ENCODE measurements at places on chromosomes 2 and 18.

DNA sequence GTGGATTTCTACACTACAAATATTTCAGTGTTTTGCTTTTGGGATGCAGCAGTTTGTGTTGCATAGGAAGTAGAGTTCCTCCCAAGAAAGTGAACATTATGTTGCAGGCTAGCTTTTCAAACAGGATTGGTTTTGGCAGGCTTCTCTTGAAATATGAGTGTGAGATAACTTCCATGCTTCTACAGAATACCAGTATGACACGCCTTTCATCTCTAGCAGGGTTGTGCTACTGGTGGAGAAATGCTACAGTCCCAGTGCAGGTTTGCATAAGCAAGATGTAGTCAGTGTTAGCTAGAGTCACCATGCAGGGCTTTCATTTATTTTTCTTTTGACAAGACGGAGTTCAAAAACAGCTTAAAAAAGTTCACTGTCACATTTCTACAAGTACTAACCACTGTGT, 17.1 kb upstream of the CAVIN2 start:
- DNase-seq, result no peak

GRCh38 chr2:186515376-186515775, 29.3 kb downstream of the ZC3H15 start:
- DNase-seq, result no peak

DNA sequence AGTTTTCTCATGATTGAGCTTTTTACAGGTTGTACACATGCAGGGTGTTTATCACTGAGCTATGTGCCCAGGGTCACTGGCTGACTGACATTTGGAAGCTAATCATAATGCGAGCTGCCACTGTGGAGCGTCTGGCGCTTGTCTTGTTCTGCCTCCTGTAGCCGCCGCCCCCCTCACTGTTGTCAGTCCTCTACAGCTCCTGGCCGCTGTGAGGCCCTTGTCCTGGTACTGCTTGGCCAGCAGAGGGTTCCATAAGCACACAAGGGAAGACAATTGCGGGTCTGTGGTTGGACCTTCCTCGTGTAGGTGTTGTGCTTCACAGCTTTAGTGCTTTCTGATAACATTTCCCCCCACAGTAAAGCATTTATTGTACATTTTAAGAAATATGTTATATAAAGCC, 105.6 kb upstream of the LDLRAD4 start:
- DNase-seq, result no peak

DNA sequence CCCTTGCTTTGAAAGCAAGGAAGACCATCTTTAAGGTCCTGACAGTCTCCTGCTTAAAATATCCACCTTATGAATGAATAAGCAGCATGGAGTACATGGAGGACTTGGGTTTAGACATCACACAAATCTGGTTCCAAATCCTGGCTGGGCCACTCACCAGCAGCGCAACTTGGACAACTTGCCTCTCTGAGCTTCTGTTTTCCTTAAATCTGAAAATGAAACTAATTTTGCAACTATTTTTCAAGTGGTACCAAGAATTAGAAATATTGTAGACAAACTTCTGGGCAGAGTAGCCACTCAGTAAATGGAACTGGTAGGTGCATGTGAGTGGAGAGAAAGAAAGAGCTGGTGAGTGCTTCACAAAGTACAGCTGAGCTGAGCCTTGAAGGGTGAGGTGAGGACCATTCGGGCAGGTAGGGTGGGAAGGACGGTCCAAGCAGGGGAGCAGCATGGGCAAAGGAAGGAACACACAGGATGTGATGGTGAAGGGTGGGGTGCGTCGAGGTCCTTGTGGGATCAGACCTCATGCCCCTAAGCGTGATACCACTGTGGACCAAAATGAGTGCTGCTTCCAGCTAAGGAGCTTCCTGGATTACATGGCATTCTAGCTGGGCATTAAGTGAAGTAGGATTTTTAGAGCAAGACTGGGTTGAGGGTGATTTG, 14.4 kb upstream of the TET3 start:
- DNase-seq, result no peak

- DNase-seq, result no peak
Observed at GRCh38 chr2:54483426-54483825, 27.3 kb downstream of the SPTBN1 start.

GRCh38 chr2:30577151-30577550, 130.1 kb downstream of the LCLAT1 start:
- no peak for DNase-seq

- DNase-seq, result no peak
Observed at GRCh38 chr18:78953566-78953965, 26.1 kb upstream of the SALL3 start.

- no peak for DNase-seq
Observed at GRCh38 chr2:237315170-237315828, 98.7 kb downstream of the COL6A3 start.

DNA sequence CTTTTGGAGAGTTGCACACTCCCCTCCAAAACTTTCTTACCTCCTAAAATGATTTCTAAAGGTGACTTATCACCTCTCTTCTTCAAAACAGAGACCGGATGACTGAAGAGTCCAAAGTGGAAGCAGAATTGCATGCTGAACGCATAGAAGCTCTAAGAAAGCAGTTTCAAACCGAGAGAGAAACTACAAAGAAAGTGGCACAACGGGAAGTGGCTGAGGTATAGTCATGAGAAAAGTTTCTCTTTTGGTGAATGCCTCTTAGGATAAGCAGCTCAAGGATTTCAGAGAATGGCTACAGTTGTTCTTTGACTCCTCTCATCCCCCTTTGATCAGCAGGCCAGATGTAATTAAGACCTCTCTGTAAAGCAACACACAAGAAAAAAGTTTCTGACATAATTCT, 73.6 kb downstream of the GTF3C3 start:
- DNase-seq, result no peak

DNA sequence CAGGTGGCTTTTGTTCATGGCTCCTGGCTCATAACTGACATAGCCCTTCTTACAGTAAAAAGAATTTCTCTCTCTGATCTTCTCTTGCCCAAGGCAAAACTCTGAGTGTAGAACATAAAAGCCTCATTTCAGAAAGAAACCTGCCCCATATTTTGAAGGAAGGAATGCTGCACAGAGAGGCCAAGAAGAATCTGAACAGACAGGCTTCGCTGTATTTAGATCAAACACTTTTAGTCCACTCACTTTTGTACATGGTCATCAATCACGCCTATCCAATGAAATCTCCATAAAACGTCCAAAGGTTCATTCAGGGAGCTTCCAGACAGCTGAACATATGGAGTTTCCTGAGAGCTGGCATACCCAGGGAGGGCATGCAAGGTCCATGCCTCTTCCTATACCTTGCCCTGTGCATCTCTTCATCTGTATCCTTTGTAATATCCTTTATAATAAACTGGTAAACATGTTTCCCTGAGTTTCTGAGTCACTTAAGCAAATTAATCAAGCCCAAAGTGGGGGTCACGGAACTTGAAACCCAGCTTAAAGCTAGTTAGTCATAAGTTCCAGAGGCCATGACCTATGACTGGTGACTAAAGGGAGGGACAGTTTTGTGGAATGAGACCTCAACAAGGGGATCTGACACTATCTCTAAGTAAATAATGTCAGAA, 62.5 kb upstream of the TMEM247 start:
- DNase-seq, result no peak

- DNase-seq, result no peak
Observed at GRCh38 chr18:22285361-22286140, 116.2 kb downstream of the GATA6 start.

GRCh38 chr2:163752267-163752666, 16.5 kb upstream of the FIGN start:
- no peak for DNase-seq

DNA sequence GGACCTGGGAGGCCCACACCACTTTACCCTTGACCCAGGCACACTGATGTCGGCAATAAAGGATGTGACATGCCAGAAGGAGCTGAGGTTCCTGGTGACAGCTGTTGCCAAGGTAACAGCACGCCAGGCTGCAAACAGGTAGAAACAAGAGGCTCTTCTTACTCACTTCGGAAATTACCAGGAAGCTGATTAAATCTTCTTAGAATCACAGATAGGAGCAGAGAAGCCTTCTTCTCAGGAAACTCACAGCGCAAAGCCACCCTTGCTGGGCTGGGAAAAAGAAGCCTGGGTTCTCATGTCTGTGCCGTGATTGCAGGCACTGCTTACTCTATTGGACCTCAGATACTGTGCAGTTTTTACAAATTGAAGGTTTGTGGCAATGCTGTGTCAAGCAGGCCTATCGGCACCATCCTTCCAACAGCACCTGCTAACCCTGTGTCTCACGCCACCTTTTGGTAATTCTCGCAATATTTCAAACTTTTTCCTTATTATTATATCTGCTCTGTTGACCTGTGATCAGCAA, 61.0 kb upstream of the TAF1B start:
- DNase-seq, result no peak

GRCh38 chr2:217431577-217432269, 571.1 kb downstream of the TNS1 start:
- no peak for DNase-seq

- no peak for DNase-seq
Observed at GRCh38 chr2:19982268-19982667, 7.6 kb downstream of the WDR35 start.

DNA sequence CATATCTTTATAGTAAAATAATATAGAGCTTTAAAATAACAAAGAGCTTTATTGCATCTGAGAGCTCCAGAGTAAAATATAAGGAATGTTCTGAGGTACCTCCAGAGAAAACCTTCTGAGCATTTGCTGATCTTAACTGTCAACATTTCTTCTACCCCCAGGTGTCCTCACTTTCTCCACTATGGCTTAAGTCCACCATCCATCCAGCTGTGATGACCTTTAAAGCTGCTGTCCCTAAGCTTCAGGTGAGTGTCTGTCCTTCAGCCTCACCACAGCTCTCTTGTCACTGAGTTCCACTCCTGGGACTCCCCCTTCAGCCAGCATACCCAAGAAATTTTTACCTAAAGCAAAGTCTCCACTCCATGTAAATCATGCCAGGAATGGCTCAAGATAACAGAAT, 137.9 kb downstream of the MYO5B start:
- DNase-seq, result no peak

GRCh38 chr2:235070063-235070706, 118.4 kb downstream of the SH3BP4 start:
- no peak for DNase-seq

DNA sequence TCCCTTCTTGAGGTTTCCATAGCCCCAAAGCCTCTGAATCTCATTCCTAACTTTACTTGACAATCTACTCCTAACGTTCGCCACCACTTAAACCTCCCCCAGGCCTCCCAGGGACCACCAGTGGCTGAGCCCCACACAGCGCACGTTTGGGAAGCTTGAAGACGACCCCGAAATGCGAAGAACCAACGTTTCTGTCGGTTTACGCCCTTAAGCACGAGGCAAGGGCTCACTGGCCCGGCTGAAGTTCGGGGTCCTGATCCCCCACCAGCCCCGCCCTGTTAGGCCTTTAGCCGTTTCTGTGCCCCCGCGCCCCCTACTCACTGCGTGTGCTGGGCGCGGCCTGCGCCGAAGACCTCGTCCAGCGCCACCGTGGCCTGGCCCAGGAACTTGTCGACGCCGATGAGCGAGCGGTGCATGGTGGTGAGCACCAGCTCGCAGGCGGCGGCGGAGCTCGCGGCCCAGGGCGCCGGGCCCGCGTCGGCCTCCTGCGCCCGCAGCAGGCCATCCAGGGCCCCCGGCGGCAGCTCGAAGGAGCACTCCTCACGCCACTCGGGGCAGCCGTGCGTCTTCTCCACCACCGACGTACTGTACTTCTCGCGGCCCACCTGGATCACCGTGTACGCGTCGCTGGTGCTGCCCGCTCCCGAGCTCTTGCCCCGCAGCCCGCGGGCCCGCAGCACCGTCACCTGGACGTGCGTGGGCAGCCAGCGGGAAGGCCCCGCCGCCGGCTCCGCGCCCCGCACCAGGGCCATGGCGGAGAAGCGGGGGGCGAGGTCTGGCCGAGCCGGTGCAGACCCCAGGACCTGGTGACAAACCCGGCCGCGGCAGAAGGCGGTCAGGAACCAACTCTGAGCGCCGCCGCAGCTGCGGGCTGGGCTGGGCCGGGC, 479 bp downstream of the RAB11FIP5 start:
- DNase-seq, result no peak

DNA sequence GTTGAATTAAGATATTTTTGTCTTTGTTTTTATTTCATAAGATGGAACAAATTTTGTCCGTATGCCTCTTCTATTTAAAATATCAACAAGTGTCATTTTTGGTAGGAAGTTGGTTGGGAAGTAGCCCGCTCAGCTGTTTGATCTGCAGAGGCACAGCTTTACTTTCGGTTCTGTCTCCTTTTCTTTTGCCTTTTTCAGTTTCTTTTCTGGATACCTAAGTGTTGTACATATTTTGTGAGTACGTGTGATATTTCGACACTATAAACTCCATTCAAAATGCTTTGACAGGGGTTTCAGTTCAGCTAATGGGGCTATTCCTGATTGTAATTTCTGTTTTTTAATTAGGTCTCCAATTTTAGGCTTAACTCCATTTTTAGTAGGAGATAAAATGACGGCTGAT, 1785.0 kb upstream of the LRRTM1 start:
- no peak for DNase-seq

- DNase-seq, result no peak
Observed at GRCh38 chr2:84942166-84942565, 28.8 kb upstream of the KCMF1 start.

- no peak for DNase-seq
Observed at GRCh38 chr18:59072727-59073421, 66.8 kb upstream of the SEC11C start.

DNA sequence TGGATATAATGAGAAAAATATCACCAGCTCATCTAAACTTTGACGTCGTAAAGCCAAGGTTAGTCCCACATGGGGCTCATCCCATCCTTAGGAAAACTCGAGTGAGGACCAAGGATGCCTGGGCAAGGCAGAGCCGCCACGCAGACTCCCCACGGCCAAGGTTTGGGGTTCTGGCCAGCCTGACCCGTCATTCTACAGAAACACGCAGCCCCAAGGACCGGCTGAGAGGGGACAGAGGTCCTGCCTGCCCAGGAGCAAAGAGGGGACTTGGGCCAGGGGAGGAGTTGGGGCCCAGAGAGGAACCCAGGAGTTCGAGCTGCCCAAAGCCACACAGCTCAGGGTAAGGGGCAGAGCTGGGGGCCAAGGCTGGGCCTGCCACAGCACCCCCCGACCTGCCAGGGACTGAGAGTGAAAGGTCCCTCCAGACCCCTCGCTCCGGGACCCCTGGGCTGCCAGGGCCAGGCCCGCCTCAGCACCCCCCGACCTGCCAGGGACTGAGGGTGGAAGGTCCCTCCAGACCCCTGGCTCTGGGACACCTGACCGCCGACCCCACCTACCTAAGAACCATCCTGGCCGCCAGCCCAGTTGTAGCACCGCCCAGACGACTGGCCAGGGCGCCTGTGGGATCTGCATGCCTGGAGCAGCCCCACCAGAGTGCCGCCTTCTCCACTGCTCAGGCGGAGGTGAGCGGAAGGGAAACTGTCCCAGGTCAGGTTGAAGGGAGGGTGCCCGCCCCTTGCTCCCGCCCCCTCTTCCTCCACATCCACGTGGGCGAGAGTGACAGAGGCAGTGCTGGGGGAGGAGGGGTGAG, at the start of gene PDCD1:
Gene PDCD1, minus strand, starts transcription at position 689 of the 811 bp plus-strand sequence. Its CDS starts 56 bp downstream, at position 633.
- peak; percentile 65 for DNase-seq
